ENCODE measurements at places on chromosomes 5 and 9.

GRCh38 chr5:116448870-116449427 lies 125.7 kb downstream of the SEMA6A start:
- no peak for DNase-seq

DNA sequence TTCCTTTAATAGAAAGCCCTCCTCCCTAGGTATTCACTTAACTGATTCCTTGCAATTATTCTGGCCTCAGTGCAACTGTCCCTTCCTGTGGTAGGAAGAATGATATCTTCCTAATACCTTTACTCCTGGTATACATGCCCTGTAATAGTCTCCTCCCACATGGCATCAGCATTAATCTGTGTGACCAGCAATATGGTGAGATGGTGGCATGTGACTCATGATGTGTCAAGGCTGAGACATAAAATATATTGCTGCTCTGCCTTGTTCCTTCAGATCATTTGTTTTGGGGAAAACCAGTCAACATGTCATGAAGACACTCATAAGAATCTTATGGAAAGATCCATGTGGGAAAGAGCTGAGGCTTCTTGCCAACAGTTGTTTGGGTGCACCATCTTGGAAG lies 149.1 kb upstream of the TRPM3 start:
- no peak for DNase-seq

- DNase-seq: no peak
These were observed 76.8 kb downstream of the TMEM167A start for GRCh38 chr5:83000428-83000827.

GRCh38 chr5:128665747-128666355 lies 127.8 kb upstream of the FBN2 start:
- DNase-seq: no peak

- DNase-seq: no peak
These were observed 211.0 kb downstream of the PCSK5 start for GRCh38 chr9:76101491-76101890.

- no peak for DNase-seq
These were observed 5.7 kb upstream of the ICE1 start for GRCh38 chr5:5416733-5417132.

DNA sequence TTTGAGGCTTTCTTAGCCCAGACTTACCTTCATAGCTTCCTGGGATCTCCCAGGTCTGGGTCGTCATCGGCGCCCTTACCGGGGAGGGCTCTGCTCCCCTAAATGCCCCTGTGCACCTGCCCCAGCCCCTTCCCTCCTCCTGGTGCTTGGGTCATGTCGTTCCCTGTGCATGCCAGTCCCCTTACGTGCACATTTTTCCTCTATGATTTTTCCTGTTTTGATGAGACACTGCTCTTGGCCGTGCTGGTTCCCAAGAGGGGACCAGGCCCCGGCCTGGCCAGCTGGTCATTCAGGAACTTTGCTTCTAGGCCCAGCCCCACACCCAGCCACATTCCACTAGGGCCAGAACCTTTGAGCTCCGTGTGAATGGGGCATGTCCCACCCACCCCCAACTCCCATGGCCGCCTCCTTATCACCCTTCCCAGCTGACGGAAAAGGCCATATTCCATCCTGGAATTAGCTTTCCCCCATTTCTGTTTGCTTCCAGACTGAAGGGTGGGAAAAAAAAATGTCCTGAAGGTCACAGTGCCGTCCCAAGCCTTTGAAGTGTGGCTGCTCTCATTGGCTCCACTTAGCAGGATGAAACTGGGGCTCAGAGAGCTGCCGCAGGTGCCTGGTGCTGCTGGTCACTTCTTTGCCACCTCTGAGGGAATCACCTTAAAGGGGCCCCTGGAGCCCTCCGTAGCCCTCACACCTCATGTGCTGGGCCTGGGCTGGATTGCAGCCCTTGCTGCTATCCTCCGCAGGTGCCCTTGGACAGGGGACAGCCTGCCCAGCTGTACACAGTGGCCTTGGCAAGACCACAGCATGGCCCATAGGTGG lies 25.1 kb downstream of the ERGIC1 start:
- no peak for DNase-seq

GRCh38 chr5:77211691-77212047 lies 1.2 kb downstream of the PDE8B start:
- DNase-seq: no peak

- no peak for DNase-seq
These were observed 33.7 kb upstream of the FCN1 start for GRCh38 chr9:134951461-134951860.

GRCh38 chr5:54385994-54386393 lies 69.5 kb upstream of the HSPB3 start:
- DNase-seq: no peak

- DNase-seq: no peak
These were observed 7.4 kb downstream of the CTNNA1 start for GRCh38 chr5:138760448-138761110.

- no peak for DNase-seq
These were observed 189.7 kb upstream of the GDNF start for GRCh38 chr5:38029397-38030065.

- DNase-seq: no peak
These were observed 14.3 kb upstream of the ANXA1 start for GRCh38 chr9:73137286-73137899.

DNA sequence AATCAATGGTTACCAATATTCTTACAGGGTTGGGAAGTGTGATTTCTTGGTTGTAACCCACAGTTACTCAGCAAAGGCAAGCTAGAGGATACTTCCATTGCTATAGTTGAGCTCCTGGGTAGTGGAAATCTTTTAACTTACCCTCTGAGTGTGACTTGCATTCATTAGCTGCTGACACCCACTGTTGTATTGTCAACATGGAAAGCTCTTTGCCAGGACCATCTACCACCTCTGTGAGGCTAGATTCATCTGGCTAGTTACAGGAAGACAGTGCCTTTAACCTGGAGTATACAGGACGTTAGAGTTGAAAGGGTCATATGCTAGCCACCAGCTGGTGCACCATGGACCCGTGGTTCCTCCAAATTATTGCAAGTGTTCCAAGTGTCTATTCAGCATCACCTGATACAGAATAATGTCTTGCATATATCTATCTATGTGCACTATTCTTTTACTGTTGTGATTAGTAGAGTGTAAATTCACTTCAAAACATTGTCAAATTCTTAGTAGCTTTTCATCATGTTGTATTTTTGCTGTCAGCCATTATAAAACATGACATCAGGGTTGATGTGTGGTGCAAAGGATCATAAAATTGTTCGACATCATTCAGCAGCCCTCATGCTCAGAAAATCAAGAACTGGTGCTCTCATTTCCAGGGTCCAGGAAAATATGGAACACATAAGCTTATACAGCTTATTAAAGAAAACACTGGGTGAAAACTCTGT lies 239.0 kb downstream of the PJA2 start:
- no peak for DNase-seq

GRCh38 chr9:136983656-136984314 lies 992 bp downstream of the LCNL1 start:
- DNase-seq: no peak

GRCh38 chr5:65034813-65035209 lies 266.1 kb downstream of the CWC27 start:
- no peak for DNase-seq

- no peak for DNase-seq
These were observed at the start of gene ARL14EPL for GRCh38 chr5:116032094-116032517. TSS of gene ARL14EPL (plus strand) at chr5:116032472. CDS start at chr5:116051466, 18,994 bp downstream.

- no peak for DNase-seq
These were observed 67.8 kb upstream of the SLC1A1 start for GRCh38 chr9:4422495-4422894.

- DNase-seq: no peak
These were observed 95.8 kb downstream of the DAPK1 start for GRCh38 chr9:87593359-87593980.

GRCh38 chr5:154287136-154287535 lies 96.6 kb downstream of the GALNT10 start:
- no peak for DNase-seq

DNA sequence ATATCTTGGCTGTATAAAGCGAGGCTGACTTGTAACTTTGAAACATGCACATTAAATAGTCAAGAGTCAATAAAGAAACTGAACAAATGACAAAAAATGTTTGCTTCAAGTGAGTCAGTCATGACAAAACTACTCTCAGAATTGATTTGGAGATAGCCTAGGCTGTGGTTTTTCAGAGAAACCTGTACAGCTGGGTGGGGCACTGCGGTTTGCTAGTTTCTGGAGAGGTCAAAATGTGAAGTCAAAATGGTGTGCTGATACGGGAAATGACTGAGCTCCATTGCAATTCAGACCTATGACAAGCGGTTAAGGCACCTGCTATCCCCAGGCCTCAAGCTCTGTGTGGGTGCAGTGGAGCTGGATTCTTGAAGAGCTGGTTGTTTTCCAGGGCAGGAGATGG lies 10.3 kb upstream of the CD180 start:
- DNase-seq: peak; percentile 65

DNA sequence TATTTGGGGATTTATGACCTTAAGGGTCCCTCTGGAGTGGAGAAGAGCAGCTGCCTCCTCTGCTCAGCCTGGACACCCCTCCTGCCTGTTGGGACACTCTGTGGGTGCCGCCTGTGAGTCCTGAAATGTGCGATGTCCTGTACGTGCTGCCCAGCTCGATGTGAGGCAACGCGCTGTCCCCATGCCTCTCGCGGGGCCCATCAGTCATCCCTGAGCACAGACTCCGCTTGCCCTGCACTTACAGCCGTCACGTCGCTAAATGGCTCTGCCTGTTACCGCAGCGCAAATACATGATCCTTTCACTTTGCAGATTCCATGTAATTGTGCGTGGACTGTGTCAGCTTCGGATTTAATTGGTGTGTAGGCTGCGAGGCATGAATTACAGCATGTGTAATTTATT lies 27.1 kb downstream of the IRX4 start:
- no peak for DNase-seq

GRCh38 chr9:116497095-116497890 lies 189.8 kb upstream of the TRIM32 start:
- no peak for DNase-seq

- DNase-seq: no peak
These were observed 19.3 kb upstream of the ISCA1 start for GRCh38 chr9:86301686-86302085.

- DNase-seq: no peak
These were observed 158.8 kb downstream of the TSSK1B start for GRCh38 chr5:113276001-113276400.

- DNase-seq: no peak
These were observed 58.6 kb upstream of the RANBP3L start for GRCh38 chr5:36360307-36360706.

DNA sequence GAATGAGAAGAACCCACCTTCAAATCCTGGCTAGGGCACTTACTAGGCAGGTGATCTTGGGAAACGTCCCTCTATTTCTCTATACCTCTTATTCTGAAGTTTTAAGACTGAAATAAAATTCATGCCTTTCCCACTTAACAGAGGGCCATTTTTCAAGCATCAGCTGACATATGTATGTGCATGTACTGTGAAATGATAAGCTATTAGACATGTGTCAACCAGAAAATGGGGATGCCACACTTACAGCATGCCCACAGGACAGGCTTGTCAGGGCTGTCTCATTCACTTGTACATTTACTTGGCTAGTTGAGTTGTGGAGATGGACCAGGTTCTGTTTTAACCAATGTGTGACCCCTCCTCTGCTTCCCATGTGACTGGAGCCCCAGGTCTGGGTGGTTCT lies 78.5 kb downstream of the C9orf152 start:
- DNase-seq: no peak

- DNase-seq: no peak
These were observed 97.2 kb downstream of the SH3TC2 start for GRCh38 chr5:148965511-148966265.

GRCh38 chr5:150108711-150109514 lies 22.6 kb upstream of the CSF1R start:
- DNase-seq: no peak

DNA sequence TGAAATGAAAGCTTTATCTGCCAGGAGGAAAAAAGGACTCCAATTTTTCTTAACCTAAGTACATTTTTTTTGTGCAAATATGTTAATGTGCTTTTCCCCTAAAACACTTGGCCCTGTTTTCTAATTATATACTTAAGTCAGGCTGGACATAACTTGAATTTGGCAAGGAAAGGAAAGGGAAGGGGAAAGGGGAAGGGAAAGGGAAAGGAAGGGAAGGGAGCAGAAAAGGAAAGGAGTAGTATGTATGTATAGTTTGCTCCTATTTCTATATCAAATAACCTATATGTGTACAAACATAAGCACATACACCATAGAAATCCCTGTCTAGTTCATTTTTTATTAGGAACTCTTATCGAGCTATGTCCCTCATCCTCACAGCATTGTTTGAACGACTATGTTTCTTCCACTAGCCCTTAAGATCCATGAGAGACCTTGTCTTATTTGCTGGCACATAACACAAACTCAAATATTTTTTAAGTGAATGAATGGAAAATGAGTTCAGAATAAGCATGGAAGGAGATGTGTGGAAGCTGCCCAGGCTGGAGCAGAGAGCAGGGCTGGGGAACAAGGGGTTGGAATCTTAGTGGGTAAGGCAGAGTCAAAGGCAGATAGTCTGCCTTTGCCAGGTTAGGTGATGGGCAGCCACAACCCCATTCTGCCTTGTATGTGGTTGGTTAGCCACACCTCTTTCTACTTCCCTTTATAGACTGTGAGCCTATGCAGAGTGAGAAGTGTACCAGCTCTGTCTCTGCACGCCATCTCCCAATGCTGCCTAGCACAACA lies 70.0 kb downstream of the KLHL3 start:
- DNase-seq: no peak

GRCh38 chr9:104608336-104608735 lies 2.9 kb upstream of the OR13C2 start:
- no peak for DNase-seq

All from T-helper 1 cell (primary cell).